Stimulated activated naive CD4-positive, alpha-beta T cell treated with Interleukin-2 at 50 U/mL for 16 hours (primary cell): ENCODE measurements at places on chromosomes 3 and 15.

- DNase-seq, result no peak
Measured at GRCh38 chr3:191260431-191261303, 61.6 kb downstream of the OSTN start.

- no peak for DNase-seq
Measured at GRCh38 chr15:88900309-88900981, 5.1 kb upstream of the HAPLN3 start.

GRCh38 chr3:38268087-38268486 is 2.5 kb downstream of the SLC22A13 start:
- no peak for DNase-seq

DNA sequence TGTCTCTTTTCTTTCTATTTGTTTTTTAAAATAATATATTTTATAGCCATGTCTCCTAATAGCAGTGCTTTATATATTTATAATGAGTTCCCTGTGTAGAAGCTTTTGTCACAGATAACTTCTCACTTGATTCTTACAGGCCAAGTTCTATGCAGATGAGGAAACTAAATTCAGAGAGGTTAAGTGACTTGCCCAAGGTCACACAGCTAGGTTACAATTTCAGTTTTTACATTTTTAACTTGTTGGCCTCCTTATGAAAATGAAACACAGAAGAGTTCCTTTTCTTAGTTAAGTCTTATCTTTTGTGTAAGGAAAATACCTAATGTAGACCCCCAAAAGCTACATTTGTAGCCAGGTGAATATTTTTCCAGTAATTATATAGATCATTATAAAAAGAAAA is 83.3 kb upstream of the SOX2 start:
- no peak for DNase-seq

GRCh38 chr15:60315878-60316277 is 81.9 kb downstream of the ANXA2 start:
- no peak for DNase-seq

GRCh38 chr15:56040081-56041035 is 46.9 kb upstream of the NEDD4 start:
- peak; percentile 25 for DNase-seq

DNA sequence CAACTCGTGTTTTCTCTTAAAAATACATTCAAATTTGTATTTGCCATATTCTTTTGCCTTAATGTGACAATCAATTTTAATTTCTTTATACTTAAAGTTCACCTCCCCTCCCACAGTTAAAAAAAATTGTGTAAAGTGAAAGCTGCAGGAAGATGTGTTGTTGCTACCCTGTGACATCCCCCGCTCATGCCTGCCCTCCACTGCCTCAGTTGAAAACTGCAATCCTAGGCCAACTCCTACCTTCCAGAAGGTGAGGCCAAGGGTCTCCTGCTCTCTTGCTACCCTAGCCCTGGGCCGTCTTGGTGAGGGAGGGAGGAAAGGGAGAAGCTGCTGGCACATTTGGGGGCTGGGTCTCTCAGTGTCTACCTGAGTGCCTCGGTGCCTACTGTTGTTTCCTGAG is 57.0 kb upstream of the CMTM7 start:
- peak; percentile 47 for DNase-seq

- no peak for DNase-seq
Measured at GRCh38 chr3:150599611-150600297, 3.4 kb upstream of the SELENOT start.

DNA sequence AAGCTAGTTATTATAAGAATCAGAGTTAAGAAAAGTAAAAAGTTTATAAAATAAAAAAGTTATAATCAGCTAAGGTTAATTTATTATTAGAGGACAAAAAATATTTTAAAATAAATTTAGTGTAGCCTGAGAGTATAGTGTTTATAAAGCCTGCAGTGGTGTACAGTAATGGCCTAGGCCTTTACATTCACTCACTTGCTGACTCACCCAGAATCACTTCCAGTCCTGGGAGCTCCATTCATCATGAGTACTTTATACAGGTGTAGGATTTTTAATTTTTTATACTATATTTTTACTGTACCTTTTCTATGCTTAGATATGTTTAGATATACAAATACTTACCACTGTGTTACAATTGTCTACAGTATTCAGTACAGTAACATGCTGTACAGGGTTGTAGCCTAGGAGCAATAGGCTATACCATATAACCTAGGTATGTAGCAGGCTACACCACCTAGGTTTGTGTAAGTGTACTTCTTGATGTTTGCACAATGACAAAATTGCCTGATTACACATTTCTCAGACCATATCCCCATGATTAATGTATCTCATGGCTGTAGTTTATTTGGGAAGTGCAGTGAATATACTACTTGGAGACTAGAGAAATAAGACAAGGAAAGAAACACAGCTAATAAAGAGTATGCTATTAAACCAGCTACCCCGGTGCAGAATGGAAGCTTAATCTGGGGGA is 101.9 kb upstream of the GALNT15 start:
- DNase-seq, result no peak

GRCh38 chr3:192129586-192129985 is 597.8 kb downstream of the FGF12 start:
- no peak for DNase-seq

GRCh38 chr15:70160267-70160666 is 62.5 kb upstream of the TLE3 start:
- no peak for DNase-seq

GRCh38 chr3:16370872-16371740 is 106.1 kb downstream of the OXNAD1 start:
- DNase-seq, result no peak

- DNase-seq, result no peak
Measured at GRCh38 chr3:129950318-129951046, 24.0 kb upstream of the TRH start.

DNA sequence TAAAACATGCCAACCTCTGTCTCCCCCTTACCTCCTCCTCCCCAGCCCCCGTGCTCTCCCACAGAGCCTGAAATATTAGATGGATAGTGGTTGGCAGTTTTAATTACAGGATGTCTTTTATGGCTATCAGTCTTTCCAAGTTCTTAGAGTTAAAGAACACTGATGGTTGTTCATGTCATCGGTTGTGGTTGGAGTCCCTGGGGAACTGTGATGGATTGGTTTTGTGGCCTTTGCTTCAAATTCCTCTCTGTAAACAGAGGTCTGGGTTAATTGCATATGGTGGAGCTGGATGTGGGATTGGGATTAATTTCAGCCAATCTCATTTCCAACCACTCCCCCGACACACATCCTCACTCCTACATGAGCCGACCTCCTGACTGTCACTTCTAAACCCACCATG is 164.5 kb upstream of the PROK2 start:
- no peak for DNase-seq

GRCh38 chr3:186790261-186790981 is 7.0 kb downstream of the EIF4A2 start:
- DNase-seq, result no peak

DNA sequence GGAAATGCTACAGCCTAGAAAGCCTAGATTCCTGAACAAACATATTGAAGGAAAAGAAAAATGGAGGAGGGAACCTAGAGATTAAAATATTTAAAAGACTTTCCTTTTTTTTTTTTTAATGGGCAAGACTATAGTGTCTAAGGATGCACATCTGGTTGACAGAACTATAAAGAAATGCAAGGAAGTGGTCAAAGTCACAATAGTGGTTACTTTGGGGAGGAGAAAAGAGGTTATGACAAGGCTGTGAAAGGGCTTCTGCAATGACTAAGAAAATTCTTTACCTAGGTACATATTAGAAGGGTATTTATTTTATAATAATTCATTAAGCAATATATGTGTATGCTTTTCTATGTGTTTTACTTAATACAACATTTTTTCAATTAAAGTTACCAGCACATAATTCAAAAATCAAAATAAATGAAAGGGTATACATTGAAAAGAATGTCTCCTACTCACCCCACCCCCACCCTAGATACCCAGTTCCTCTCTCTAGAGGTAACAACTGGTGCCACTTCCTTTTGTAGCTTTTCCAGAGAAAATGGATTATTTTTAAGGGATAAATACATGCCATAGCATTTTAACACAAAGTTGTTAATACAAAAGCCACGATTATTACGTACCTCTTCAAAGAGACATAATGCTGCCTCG is 70.1 kb downstream of the HERC1 start:
- no peak for DNase-seq

DNA sequence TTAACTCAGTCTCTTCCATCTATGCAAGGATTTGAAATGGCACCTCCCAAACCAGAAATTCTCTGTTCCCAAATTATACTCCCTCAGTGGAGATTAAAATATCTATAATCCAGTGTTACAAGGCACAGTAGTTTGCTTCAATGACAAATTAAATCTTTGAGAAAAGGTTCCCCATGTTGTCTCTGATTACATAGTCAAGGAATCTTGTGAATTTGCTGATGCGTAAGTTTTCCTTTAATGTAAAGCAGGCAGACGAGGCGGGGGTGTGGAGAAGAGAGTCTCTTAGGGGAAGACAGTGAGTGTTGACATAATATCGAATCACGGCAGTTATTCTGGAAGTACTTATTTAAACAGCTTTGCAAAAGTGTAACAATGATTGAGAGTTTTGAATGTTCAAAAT is 236.4 kb upstream of the RARB start:
- no peak for DNase-seq

- DNase-seq, result no peak
Measured at GRCh38 chr15:69107025-69107620, 53.3 kb upstream of the GLCE start.

- DNase-seq, result no peak
Measured at GRCh38 chr3:97612632-97613031, 151.9 kb upstream of the ARL6 start.

DNA sequence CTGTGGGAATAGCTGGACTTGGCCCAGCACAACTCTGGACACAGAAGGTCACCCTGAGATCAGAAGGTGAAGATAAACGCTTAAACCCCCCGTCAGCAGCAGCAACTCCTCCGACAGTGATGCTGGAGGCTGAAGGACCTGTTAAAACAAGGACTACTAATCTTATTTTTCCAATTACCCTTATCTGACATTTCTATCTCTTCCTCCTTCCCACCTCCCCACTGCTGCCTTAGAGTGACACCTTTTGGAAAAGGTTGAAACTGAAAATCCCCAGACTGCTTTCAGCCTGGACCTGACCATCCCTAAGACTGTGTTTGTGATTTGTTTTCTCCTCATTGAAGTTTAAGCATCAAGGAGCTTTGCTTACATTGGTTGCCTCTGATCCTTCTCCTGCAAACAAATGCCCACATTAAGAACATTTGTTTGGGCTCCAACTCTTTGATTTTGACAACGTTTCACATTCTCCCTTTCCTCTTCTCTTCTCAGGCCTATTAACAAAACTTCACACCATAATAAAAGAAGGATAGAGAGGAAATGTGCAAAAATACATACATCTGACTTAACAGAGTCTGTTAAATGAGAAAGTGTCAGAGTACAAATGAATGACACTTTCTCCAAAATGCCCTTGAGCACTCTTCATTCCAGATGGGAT is 410.6 kb upstream of the WNT5A start:
- DNase-seq, result no peak

DNA sequence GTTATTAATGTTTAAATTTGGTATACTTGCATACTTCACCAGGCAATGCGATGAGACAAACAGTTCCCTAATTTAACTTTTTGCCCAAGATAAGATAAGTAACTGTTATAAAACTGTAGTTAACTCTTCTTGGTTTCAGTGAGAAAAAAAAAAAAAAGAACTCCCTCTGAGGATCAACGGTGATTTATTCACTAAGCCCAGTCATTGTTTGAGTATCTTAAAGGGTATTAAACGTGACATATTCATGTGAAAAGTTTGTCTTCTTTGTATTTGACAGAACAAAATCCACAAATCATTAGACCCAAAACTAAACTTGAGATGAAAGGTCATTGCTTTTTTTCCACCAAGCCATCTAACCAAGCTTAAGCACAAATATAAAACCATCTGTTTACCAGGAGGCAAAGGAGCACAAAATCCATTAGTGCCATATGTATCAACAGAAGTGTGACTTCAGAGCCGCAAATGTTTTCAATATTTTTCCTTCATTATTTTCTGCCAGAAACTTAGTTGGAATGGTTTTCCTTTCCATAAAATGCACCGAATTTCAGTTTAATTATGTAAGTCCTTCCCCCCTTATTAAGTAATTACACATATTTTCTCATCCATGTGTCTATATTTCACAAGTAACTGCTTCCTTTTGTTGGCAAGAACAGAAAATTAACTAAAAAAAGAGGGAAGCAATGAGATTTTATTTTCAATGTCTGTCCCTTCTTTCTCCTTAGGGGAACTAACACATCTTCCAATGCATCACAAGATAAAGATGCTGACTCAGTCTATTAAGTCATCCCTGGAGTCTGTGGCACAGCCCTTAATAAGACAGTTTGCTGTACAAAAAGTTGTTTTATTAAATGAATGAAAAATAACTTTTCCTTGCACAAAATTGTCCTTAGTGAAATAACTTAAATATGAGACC is 92.2 kb upstream of the RAP2B start:
- no peak for DNase-seq

DNA sequence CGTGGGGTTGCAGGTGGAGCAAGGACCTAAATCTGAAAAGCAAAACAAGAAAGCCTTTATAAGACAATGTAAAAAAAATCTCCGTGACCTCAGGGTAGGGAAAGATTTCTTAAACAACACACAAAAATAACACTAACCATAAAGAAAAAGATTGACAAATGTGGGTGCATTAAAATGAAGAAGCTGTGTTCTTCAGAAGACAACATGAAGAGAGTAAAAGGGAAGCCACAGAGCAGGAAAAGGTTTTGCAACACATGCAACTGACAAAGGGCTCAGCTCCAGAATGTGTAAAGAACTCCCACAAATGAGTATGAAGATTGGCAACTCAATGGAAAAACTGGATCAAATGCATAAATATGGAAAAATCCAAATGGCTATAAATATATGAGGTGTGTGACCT is 74.2 kb downstream of the MAGEF1 start:
- no peak for DNase-seq

DNA sequence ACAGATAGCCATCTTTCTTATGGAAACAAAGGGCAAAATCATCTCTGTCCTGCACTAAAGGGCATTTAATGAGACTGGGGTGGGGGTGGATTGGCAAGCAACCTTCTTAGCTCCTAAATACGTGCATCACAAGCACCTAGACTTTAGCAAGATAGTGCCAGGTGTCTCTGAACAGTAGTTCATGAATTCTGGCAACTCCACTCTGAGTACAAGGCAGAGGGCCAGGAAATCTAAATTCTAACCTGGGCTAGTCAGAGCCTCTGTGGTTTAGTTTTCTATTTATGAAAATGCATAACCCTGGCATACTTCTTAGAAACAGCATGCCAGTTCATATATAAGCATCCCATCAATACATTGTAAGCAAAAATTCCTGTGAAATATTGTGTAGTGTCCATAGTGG is 788.5 kb downstream of the MCTP2 start:
- DNase-seq, result no peak

DNA sequence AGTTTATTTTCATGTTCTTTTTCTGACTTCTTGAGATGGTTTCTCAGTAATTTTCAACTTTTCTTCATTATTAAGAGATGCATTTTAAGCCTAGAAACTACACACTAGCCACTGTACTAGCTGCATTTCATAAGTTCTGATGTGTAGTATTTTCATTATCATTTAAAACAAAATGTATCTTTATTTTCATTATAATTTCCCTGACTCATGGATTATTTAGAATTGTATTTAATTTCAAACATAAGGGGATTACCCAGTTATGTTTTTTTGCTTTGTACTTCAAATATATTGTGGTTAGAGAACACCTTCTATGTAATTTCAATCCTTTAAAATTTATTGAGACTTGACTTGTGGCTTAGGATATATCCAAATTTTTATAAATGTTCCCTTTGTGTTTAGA is 44.5 kb downstream of the STT3B start:
- no peak for DNase-seq
